ENCODE measurements at places on chromosomes 5 and 9. TPM values are rescaled to one million over a fixed set of nuclear protein-coding genes. Genes with fewer than 3 reads are reported as not detected.

Gene GABRA1
- total RNA-seq = not detected

Gene HTR4
- total RNA-seq = not detected

Gene AGXT2
- not detected for total RNA-seq

Gene RMRP
- 5,862 TPM for total RNA-seq

Gene BTNL8
- not detected for total RNA-seq

Gene IFNA21
- not detected for total RNA-seq

Gene IL3
- total RNA-seq = not detected

Gene PPP2R2B
- total RNA-seq = not detected

Gene HK3
- not detected for total RNA-seq

Gene RGMB
- 33.4 TPM for total RNA-seq

Gene ANKRD33B
- total RNA-seq = 1.9 TPM

Gene EPB41L4A
- not detected for total RNA-seq

Gene FOXD4L5
- not detected for total RNA-seq

Gene ARHGAP26
- total RNA-seq = 1.9 TPM

Gene ENHO
- not detected for total RNA-seq

Gene OTP
- total RNA-seq = not detected

Gene CD274
- 3.0 TPM for total RNA-seq

Gene CNTFR
- 0.86 TPM for total RNA-seq

All from myometrial cell (primary cell).